Fibroblast of villous mesenchyme (primary cell): ENCODE measurements at places on chromosomes 1 and 21. TPM values are rescaled to one million over a fixed set of nuclear protein-coding genes. Genes with fewer than 3 reads are reported as not detected.

DNA sequence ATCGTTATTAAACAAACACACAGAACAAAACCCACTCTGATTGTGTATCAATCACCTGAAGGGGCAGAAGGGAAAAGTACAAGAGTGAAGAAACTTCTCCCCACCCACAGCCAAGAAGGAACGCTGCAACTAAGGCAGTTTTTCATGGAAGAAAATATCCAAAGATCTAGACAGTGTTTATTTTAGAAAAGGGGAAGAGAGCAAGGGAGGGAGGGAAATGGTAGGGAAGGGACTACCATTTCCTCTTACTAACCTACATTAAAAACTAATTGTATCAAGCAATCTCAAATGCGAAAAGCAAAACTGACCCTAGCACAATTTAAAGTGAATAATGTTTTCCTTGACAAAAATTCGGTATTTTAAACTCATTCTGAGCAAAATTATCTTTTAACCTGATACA, 3.5 kb downstream of the NRIP1 start:
- peak; percentile 25 for DNase-seq

Gene RAB25
- not detected in 2 replicates for total RNA-seq

DNA sequence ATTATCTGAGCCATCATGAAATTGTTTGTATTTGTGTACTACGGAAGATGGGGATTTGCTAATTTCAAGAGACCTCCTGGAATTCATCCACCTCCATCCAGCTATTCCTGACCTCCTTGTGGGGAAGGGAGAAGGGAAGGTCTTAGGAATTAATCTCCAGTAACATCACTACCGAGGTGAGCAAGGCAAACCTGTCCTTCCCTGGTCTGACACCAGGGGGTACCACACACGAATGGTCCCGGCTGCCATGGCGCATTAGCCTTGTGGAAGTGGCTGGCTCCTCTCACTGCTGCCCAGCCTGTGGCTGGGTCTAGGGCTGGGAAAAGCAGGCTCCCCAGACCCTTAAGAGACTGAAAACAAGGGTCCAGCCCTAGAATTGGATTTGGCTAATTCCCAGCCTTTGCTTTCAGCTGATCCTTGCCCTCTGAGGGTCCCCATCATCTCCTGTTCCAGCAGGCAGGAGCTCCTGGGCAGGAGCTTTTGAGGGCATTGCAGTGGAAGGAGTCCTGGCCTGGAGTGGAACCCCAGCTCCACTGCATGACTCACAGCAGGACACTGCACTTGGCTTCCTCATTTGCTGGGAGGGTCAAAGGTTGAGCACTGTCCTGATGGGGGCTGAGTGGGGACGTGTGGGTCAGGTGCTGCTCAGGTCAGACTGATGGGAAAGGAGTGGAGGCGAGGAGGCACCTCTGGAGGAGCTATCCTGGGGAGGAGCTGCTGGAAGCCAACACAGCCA, 34.8 kb downstream of the RIMS3 start:
- peak; percentile 26 for DNase-seq

- no peak for DNase-seq
These were observed 145.4 kb downstream of the PTGER3 start for GRCh38 chr1:70902211-70902610.

DNA sequence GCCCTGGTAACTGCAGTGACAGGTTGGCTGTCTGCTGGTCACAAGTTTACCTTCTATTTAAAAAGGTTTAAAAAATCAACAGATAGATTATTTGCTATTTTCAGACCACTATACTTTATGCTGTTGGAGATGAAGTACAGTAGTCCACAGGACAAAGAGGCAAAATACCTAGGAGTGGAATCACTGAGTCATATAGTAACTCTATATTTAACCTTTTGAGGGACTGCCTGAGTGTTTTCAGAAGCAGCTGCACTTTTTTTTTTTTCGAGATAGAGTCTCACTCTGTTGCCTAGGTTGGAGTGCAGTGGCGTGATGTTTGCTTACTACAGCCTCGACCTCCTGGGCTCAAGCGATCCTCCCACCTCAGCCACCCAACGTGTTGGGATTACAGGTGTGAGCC, 11.7 kb downstream of the CNIH4 start:
- DNase-seq: no peak

Gene DNM3
- total RNA-seq: 1.9 and 2.2 TPM in 2 replicates

Gene MRTO4
- total RNA-seq: 21.9 and 26.3 TPM in 2 replicates

- no peak for DNase-seq
These were observed 28.4 kb upstream of the CASQ2 start for GRCh38 chr1:115796897-115797296.

DNA sequence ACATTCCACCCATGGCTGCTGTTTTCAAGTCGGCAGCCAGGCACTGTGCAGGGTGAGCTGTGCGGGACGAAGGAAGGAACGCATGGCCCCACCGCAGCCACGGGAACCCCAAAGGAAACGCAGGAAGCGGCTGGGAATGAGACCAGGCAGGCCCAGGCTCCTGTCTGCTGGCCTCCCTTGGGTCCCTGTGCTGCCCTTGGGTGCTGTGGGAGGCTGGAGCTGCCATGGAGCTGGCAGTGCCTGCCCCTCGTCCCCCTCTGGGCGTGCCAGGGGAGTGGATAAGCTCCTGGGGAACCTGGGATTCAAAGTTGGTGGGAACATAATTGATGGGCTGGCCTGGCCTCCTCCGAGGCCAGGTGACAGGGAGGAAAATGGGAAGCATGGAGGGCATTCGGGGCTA, 5.3 kb upstream of the KRTAP10-4 start:
- DNase-seq: no peak

Gene SNRNP40
- 85.7 and 114 TPM in 2 replicates for total RNA-seq
